Sigmoid colon (tissue), 7 donors: ENCODE measurements at places on chromosomes 2 and 18.

- no peak for DNase-seq
Measured at GRCh38 chr2:123720760-123721159, 304.3 kb upstream of the CNTNAP5 start.

- no peak for DNase-seq
Measured at GRCh38 chr18:23122334-23123229, 12.7 kb upstream of the CABLES1 start.

GRCh38 chr2:18724371-18725145 is 135.2 kb upstream of the NT5C1B start:
- no peak for DNase-seq

DNA sequence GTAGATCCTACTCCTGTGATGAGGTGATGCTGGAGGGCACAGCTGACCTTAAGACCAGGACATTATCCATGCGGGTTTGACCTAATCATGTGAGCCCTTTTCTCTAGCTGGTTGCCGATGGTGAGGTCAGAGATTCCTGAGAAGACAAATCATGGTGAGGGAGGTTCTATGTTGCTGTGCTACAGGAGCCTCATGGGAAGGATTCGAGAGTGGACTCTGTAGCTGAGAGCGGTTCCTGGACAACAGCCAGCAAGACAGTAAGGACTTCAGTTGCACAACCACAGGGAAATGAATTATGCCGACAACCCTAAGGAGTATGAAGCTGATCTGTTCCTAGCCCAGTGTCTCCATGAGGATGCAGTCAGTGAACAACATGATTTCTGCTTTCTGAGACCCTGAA is 80.4 kb downstream of the EPB41L3 start:
- peak; percentile 95 for DNase-seq
